ENCODE measurements at places on chromosomes 1 and 21. TPM values are rescaled to one million over a fixed set of nuclear protein-coding genes. Genes with fewer than 3 reads are reported as not detected.

The LYPLAL1 gene
- 88.7 TPM for total RNA-seq

The ERICH3 gene
- total RNA-seq = 0.79 TPM

The RAD54L gene
- total RNA-seq = 2.6 TPM

The KRTAP21-2 gene
- total RNA-seq = not detected

The FMO2 gene
- total RNA-seq = 1.7 TPM

The TAS1R1 gene
- not detected for total RNA-seq

The C1orf56 gene
- 1.4 TPM for total RNA-seq

The GUCA2A gene
- not detected for total RNA-seq

The ACTN2 gene
- total RNA-seq = 14.2 TPM

The KRTAP24-1 gene
- not detected for total RNA-seq

DNA sequence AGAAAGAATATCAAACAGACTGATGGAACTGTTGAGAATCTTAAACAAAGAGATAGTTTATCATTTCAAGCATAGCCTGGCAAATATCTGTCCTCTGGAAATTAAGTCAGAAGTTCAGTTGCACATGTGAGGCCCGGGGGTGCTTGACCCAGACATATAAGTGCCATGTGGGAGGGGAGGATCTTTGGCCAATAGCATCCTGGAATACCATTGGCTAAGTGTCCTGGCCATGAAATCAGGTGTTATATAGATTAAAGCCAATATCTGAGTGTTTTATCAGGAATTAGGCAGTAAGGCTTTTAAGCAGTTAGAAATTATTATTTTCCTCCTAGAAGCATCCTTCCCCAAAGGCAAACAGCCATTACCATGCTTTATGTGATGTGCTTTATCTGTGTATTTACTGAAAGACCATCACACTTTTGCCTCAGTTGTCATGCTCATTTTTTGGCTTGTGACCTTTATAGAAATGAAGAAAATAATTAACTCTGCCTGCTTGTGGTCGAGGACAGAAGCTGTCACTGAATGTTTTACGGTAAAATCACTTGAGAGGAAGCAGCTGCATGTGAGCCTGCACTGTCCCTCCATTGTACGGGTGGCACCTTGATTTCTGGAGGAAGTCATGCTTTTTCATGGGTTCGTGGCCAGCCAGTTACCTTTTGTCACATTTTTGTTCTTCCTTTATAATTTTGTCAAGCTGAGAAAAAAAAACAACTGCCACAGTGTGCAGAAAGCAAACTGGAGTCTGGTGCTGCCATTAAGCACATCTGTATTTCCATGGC, 259.9 kb upstream of the FMN2 start:
- no peak for DNase-seq

DNA sequence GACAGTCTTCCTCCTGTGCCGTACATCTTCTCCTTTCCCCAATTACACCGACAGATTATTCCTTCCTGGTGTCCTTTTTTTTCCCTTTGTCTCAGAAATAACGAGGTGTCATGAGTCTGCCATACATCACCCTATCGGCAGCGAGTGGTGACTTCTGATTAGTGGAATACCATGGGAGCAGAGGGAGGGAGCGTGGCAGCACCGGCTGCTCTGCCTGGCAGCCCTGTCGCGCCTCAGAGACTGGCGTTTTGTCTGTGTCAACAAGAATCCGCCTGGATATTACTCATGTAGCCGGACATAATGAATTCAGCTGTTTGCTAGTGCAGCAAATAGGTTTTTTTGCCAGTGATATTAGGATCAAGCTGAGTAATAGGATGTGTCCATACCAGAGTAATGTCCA, 51.8 kb downstream of the UTP25 start:
- DNase-seq = no peak

GRCh38 chr1:40651138-40651857, 14.2 kb downstream of the RIMS3 start:
- DNase-seq = no peak

- DNase-seq = no peak
These were observed 21.1 kb downstream of the ARHGEF19 start for GRCh38 chr1:16191309-16191708.

DNA sequence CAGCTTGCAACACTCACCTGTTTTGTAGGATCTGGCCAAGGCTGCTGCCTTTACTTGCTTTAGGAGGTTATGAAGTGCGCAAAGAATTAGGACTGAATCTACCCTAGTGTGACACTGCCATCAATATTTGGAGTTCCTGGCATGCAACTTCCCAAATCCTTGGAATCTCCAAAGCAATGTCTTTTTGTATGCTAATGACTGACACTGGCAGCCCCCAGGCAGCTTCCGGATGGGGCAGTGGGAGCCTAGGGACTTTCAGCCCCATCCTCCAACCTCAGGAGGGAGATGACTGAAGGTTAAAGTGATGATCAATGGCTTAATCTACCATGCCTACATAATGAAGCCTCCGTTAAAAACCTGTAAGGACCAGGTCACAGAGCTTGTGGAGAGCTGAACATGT, 5.5 kb downstream of the RCC2 start:
- no peak for DNase-seq

DNA sequence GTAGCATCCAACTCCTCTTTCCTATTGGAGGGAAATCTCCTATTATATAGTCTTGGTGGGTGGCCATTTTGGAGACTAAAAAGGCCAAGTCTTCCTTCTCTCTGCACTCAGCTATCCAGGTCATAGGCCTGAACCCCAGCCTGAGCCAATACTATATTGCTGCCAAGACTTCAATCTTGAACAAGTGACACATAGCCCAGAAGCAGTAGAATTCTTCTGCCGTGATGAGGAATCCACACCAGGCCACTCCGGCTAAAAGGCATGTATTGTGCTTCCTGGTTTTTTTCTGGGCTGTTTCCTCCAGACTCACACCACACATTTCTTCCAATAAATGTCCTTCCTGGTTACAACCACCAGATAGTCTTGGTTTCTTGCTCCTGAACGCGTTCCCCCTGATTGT, 43.0 kb downstream of the ATF3 start:
- no peak for DNase-seq

- no peak for DNase-seq
These were observed 8.6 kb upstream of the C1orf105 start for GRCh38 chr1:172411791-172412338.

GRCh38 chr21:37032877-37033471, 26.5 kb downstream of the RIPPLY3 start:
- no peak for DNase-seq

DNA sequence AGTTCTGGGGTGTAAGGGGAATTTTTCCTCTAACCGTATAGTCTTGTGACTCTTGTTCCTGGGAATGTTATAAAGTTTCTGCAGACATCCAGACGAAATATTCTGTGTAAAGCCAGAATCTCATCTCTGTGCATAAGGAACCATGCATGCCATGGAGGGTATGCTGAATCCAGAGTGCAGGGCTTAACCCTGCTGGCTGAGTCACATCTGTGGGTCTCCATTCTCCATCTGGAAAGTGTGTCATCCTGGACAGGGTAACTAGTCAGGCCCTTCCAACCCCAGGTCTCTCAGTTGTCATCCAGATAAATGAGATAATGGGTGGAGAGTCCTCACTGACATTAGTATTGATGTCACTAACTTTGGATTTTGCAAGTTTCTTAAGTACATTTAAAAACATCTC, 48.8 kb downstream of the ATP5PO start:
- no peak for DNase-seq

- no peak for DNase-seq
These were observed 809 bp upstream of the ZNF669 start for GRCh38 chr1:247104965-247105364.

GRCh38 chr1:53190210-53190611, 6.4 kb upstream of the CPT2 start:
- DNase-seq = no peak

GRCh38 chr1:18549106-18549505, 68.4 kb downstream of the KLHDC7A start:
- no peak for DNase-seq

- no peak for DNase-seq
These were observed 65.6 kb downstream of the IFI44 start for GRCh38 chr1:78715181-78715661.

GRCh38 chr1:19169642-19170041, 40.4 kb downstream of the UBR4 start:
- DNase-seq = no peak

DNA sequence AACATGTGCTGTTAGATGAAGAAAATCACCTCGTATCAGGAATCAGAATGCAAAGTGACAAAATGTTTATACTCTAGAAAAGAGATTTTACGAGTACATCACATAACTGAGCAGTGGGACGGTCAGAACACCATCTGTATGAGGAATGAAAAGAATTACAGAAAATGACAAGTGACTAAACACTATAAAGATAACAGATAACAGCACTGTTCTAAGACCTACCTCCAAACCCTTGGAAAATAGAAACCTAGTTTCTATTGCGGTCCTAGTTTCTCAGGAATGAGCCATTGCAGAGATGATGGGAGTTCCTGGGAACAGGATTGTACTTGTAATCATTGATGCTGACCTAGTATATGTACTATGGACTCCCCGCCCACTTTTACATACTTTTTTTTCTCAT, 839.4 kb upstream of the ADAMTS5 start:
- no peak for DNase-seq

GRCh38 chr1:94538243-94538827, 3.2 kb downstream of the F3 start:
- no peak for DNase-seq

GRCh38 chr1:112514901-112515300, 6.1 kb downstream of the WNT2B start:
- DNase-seq = no peak

DNA sequence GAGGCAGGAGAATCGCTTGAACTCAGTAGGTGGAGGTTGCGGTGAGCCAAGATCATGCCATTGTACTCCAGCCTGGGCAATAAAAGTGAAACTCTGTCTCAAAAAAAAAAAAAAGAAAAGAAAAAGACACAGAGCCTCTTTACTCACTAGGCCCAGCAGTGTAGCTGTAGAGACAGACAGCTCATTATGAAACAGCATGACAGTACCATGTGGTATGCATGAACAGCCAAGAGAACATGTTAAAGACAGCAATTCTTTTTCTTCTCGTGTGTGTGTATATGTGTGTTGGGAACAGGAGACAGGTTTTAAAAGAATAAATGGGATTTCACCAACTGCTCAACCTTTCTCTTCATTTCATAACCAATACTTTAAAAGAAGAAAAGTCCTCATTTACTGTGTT, 118.8 kb downstream of the PIK3R3 start:
- no peak for DNase-seq

DNA sequence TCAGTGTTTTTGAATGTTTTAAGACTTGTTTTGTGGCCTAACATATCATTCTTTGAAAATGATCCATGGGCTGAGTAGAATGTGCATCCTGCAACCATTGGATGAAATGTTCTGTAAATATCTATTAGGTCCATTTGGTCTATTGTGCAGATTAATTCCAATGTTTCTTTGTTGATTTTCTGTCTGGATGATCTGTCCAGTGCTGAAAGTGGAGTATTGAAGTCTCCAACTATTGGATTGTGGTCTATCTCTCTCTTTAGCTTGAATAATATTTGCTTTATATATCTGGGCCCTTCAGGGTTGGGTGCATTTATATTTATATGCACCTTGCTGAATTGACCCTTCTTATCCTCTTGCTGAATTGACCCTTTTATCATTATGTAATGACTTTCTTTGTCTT, 181.5 kb downstream of the DNAH14 start:
- no peak for DNase-seq

DNA sequence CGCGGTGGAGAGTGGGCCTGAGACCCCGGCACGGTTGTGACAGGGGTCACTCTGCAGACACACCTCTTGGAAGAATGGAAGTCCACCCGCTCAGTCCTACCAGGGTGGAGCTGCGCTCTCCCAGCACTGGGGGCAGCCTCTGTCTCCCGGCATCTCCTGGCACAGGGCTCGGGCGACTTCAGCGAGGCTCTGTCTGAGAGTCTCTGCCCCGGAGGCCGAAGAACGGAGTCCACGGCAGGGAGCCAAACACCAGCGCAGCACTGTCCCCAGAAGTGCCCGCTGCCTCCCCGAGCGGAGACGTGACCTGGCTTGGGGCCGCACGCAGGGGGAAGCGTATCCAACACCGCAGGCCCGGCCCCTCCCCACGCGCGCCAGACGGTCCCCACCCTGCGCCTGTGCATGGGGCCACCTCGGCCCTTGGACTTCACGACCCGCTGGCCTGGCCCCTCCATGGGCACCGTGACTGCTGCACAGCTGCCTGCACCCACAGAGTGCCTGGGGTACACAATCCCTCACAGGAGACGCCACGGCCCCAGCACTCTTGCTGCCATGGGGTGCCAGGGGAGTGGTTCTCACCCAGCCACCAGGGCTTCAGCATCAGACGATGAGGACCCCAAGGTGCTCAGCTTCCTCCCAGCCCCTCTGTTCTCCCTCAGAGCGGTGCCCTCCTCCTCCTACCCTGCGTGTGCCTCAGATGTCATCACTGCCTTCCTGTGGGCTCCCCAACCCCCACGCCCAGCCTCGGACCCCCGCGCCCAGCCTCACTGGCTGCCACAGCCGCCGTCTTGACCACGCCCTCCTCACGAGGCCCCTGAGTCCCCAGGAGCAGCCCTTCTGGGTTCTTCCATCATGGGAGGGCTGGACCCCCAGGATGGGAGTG, 14.9 kb upstream of the RNF223 start:
- no peak for DNase-seq

- DNase-seq = no peak
These were observed 272.4 kb downstream of the TPR start for GRCh38 chr1:186102547-186103148.

- DNase-seq = no peak
These were observed 42.0 kb downstream of the CXADR start for GRCh38 chr21:17554679-17555465.

DNA sequence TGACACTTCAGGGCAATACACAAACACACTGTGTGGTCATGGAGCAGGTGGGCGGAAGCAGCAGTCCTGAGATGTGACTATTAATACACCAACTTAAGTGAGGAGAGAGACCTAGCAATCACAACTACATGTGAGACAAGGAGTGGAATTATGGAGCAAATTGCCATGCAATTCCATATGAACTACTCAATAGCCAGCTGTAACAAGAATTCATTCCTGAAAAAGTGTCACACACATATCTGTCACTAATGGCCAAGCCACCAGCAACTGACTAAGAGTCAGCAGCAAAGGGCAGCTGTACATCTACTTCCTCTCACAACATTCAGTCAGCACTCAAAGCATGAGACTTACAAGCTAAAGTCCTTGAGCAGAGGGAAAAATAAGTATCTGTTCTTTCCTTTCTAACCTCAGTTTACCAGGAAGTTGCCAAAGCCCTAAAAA, 46.2 kb downstream of the GPR3 start:
- no peak for DNase-seq

GRCh38 chr1:155113450-155113980, 14.2 kb upstream of the EFNA1 start:
- DNase-seq = no peak
